ENCODE measurements at places on chromosomes 3 and 15. TPM values are rescaled to one million over a fixed set of nuclear protein-coding genes. Genes with fewer than 3 reads are reported as not detected.

GRCh38 chr3:183637106-183637486 lies 1.7 kb downstream of the KLHL24 start:
- DNase-seq = no peak

DNA sequence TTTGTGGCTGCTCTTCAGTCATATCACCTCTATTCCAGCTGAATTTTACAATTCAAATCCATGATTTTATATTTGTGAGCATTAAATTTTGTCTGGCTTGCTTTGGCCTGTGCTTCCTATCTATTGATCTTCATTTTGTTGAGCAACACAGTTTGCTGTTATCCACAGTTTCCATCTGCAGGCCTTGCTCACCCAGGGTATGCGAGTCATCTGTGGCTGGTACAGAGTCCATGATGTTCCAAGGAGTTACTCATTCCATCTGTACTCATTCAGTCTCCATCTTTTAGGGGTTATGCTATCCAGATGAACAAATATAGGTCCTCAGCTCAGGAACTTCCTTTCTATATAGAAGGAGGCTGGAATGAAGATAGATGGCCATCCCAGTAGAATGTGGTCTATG lies 70.1 kb upstream of the CCK start:
- no peak for DNase-seq

Gene CCR9
- total RNA-seq = 0.11 TPM

Gene SLC24A5
- not detected for total RNA-seq

DNA sequence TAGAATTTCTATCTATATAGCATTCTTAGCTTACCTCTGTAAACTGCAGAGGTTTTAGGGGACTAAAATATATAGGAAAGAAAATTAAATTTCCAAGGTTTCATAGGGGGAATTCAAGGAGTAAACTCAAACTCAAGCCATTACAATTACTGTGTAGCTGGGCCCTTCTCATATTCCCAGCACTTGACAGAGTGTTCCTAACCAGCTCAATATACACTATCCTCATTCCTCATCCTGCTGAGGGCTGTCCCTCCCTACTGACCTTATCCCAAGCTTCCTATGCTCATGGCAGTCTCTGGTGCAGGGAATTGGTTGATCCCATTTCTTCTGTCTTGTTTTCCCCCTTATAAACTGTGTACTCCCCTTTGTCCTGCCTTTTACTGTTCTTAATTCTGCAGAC lies 33.9 kb downstream of the NXPE3 start:
- DNase-seq = no peak

DNA sequence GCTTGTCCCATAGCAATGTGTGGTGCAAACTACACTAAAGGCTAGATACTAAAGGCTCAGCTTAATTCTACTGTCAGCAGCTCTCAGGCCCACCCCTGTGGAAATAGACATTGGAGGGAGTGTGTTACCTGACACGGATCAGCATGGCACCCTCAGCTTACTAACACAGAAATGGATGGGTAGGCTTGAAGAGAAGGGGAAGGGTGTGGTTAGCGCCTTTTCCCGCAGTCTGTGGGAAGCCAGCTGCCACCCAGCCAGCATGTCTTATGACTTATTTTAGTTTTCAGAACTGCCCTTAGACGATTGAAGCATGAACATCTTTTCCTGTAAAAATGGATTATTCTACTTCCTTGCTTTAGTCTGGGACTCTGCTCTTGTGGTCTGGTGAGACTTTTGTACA lies 25.8 kb upstream of the ADPGK start:
- DNase-seq = no peak

Gene ROPN1
- total RNA-seq = not detected

GRCh38 chr3:180570238-180570637 lies 31.7 kb upstream of the TTC14 start:
- no peak for DNase-seq

DNA sequence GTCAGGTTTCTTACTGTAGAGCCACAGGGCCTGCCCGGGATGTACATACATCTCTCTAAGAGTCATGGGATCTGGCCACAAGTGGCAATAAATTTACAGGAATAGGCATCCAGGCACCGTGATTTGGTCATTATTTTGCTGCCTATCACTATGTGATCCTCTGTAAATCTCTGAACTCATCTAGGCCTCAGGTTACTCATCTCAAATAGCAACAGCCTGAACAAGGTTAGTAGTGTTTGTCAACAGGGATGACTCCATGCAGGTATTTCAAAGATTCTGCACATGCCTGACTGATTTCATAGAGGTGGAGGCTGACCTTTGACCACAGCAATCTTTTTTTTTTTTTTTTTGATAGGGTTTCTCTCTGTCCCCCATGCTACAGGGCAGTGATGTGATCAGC lies 88.8 kb upstream of the TBL1XR1 start:
- no peak for DNase-seq

Gene NR1I2
- total RNA-seq = not detected

Gene DYNLT2B
- total RNA-seq = 8.5 TPM

Gene SAMMSON
- not detected for total RNA-seq

- DNase-seq = no peak
These were observed 117.1 kb upstream of the GOLIM4 start for GRCh38 chr3:168212664-168213285.

Gene GCNT3
- total RNA-seq = not detected

DNA sequence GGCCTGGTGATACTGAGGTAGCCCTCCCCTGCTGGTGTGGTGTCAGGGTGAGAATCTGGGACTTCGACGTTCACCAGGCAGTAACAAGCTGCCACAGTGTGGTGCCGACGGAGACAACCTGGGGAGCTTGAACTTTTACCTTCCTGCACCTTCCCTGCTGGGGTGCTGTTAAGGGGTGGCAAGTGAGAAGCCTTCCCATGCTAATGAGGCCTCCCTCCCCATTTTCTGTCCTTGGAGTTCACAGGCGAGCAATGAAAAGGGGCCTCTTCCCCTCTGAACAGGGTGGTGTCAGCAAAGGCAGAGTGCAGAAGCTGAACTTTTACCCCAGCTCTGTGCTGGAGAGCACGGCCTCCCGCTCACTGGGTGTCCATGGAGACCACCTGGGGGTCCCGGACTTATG lies 13.5 kb downstream of the MAGEL2 start:
- DNase-seq = no peak

Gene DPPA2
- not detected for total RNA-seq

GRCh38 chr3:120646771-120647432 lies 35.1 kb downstream of the HGD start:
- DNase-seq = no peak

Gene ZNF502
- total RNA-seq = 3.9 TPM
